Renal pelvis (tissue), 12 donors: ENCODE measurements at places on chromosomes 11 and 22. TPM values are rescaled to one million over a fixed set of nuclear protein-coding genes. Genes with fewer than 3 reads are reported as not detected.

- DNase-seq = no peak
These were observed 18.2 kb downstream of the MIF start for GRCh38 chr22:23912293-23912903.

- DNase-seq = no peak
These were observed 1.3 kb upstream of the OR8D1 start for GRCh38 chr11:124315052-124315451.

- DNase-seq = no peak
These were observed 30.8 kb upstream of the OR52M1 start for GRCh38 chr11:4514196-4514595.

- DNase-seq = no peak
These were observed 73.9 kb upstream of the FGF3 start for GRCh38 chr11:69892986-69893555.

DNA sequence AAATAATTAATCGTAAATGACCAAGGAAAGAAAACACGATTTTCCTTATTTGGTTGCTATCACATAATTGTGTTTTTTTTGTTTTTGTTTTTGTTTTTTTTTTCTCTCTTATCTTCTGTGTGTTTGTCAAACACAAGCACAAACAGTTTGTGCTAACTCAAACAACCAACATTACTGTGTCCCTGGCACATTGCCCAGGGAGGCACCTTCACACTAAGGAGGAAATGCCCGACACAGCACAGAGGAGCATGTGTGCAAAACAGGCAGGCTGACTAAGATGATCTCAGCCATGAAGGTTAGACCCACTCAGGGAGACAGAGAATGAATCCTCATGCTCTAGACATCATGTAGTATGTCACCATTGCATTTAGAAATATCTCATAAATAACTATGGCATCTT lies 130.1 kb downstream of the SOX6 start:
- peak; percentile 10 for DNase-seq

- peak; percentile 72 for DNase-seq
These were observed 83.7 kb downstream of the EXT2 start for GRCh38 chr11:44179173-44179572.

DNA sequence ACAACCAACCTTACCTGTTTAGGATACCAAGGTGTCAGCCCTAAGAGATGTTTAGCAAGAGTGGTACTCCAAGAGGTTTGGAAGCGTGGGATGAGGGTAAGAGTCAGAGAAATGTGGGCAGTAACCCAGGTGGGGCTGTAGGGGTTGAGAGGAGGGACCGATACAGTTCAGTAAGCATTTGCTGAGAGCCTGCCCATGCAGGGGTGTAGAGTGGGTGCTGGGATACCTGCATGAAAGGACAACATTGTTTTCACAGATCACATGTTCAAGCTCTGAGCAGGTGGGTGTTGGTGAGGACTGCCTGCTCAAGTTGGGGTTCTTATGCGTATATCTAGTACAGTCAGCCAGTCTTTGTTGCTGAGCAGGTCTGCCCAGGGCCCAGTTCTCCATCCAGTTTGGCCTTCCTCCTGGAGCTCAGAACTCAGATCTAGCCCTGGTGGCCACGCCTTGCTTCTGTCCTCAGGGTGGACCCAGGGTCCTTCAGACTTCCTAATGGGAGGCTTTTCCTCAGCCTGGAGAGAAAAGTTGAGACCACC lies 14.8 kb downstream of the PPFIBP2 start:
- DNase-seq = no peak

- DNase-seq = no peak
These were observed 41.4 kb downstream of the TTC17 start for GRCh38 chr11:43399983-43400630.

- peak; percentile 36 for DNase-seq
These were observed 1.2 kb downstream of the MSANTD2 start for GRCh38 chr11:124798991-124799347.

GRCh38 chr11:36212564-36213392 lies 76.4 kb downstream of the COMMD9 start:
- DNase-seq = peak; percentile 66

DNA sequence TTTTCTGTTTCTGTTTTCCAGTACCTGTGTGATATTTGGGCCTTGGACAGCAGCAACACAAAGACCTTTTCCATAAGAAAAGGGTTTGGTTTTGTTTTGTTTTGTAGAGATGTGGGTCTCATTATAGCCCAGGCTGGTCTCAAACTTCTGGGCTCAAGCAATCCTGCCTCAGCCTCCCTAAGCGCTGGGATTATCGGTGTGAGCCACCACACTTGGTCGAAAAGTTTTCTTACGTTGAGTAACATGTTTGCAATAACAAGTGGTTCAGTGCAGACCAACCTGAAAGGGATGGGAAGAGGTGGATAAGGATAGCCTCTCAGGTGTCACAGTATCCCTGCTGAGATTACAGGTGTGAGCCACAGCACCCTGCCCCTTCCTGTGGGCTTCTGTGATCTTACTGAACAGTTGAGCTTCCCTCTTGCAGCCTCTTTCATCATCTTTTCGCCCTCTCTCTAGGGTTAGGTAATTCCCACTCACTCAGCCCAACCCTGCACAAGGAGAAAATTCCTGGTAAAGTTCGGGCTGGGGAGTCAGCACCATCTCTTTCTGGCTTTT lies 3.5 kb upstream of the MRPL48 start:
- no peak for DNase-seq

- DNase-seq = no peak
These were observed 397.0 kb upstream of the ISX start for GRCh38 chr22:34669001-34669400.

GRCh38 chr11:14223636-14224288 lies 135.2 kb downstream of the RRAS2 start:
- DNase-seq = no peak

- DNase-seq = no peak
These were observed 76.4 kb downstream of the CTTN start for GRCh38 chr11:70474710-70475109.

DNA sequence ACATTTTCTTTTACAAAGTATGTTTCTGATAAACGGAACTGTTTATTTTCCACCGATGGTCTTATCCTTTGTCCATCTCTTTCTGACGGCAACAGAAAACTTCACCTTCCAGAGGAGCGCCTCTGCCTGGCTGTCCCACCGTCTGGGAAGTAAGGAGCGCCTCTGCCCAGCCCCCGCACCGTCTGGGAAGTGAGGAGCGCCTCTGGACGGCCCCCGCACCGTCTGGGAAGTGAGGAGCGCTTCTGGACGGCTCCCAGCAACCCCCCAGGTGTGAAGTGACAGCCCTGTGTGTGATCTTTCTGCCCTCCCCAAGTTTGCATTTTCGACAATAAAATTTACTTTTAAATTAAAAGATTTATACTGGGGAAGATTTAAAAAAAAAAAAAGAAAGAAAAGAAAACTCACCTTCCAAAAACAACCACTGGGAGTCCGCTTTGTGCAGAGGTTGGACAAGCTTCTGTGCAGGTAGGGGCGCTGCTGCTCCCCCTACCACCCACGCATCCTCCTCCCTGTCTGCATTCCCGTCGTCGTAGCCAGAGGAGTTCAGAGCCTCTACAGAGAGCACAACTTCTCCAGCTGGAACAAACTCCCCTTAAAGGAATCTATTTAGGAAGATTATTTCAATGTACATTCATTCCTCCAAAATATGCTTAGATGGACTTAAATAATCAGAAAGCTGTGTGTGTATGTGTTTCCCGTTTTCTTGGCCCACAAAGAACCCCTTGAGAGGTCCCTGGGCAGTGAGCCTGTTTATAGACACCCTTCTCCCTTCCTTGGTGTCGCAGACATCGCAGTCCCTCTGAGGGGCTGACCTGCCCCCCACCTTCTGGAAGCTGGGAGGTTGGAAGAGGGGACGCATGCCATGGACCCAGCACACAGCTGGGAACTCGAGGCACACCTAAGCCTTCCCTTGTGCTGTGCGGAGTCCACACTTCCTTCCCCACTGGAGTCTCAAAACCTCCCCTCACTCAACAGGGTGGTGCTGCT lies 849 bp upstream of the APOBEC3B start:
- peak; percentile 79 for DNase-seq

- no peak for DNase-seq
These were observed 39.4 kb downstream of the C22orf42 start for GRCh38 chr22:32119568-32120235.

DNA sequence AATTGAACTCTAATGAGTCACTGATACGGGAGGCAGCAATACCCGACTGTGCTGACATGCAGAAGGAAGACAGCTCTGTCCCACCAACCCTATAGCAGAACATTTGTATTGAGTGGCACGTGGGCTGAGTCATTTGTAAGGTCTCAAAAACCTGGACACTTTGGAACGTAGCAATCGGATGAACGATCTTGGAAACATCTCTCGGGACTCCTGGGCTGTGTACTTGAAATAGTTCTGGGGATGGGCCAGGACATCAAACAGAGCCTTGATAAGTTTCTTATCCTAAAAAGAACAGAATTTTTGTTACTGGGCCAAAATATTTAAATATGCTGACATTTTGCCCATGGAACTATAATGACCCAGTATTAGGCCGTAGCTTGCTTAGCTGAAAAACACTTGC lies 17.1 kb upstream of the NRIP3 start:
- DNase-seq = no peak

DNA sequence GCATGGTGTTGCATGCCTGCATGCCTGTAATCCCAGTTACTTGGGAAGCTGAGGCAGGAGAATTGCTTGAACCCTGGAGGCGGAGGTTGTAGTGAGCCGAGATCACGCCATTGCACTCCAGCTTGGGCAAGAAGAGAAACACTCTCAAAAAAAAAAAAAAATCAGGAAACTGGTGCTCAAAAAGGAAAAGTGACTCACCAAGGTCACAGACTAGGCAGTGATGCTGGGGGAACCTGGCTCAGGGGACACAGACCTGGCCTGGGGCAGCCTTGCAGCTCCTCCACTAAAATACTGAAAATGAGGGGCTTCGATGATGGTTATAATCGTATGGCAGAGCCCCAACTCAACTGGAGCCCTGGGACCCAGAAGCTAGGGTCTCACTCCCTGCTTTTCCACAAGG lies 8.1 kb upstream of the SLC35E4 start:
- DNase-seq = no peak

DNA sequence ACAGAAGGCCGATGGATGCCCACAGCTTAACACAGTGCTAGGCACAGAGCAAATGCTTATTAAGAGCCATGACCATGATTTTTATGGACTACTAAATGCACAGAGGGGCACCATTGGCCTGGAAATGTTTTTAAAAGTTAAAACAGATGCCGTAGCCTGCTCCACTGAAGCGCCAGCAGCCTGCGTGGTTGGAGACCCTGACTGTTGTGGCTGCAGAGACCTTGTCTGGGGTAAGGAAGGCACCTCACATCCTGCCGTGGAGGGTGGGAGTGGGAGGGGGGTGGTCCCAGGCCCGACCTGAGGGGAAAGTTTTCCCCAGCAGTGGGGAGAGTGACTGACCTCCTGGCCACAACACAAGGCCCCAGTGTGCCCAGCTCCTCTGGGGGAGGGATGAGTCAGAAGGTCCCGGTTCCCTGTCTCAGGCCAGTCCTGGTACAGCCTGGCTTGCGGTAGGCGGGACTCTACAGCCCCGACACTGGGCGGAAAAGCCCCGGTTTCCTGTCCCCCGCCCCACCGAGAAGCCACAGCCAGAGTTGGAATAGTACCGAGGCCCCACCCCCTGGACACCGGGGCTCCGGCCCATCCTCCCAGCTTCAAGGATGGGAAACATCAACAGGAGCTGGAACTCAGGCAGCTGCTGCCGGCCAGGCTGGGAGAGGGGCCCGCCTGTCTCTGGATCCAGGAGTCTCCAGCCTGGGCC lies 7.0 kb downstream of the CHST1 start:
- DNase-seq = no peak

DNA sequence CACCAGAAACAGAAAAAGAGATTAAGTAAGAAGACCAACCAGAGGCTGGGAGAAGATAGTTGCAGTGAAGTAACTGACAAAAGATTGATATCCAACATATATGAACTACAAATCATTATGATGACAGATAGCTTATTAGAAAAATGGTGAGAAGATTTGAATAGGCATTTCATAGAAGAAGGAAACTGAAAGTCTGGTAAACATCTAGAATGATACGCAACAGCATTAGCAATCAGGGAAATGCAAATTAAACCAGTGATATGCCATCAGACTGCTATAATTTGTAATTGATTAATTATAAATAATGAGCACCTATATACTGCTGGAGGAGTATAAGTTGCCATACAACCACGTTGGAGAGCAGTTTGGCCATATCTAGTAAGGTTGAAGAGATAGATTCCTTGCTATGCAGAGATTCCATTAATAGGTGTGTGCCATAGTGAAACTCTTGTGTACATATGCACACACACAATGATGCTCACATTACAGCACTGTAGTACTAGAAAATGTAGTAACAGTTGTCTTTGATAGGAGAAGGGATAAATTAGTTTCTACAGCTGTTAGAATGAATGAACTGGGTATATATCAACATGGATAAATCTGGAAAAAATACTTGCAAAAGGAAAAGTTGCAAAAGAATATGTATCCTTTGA lies 20.5 kb downstream of the RNF169 start:
- DNase-seq = no peak

DNA sequence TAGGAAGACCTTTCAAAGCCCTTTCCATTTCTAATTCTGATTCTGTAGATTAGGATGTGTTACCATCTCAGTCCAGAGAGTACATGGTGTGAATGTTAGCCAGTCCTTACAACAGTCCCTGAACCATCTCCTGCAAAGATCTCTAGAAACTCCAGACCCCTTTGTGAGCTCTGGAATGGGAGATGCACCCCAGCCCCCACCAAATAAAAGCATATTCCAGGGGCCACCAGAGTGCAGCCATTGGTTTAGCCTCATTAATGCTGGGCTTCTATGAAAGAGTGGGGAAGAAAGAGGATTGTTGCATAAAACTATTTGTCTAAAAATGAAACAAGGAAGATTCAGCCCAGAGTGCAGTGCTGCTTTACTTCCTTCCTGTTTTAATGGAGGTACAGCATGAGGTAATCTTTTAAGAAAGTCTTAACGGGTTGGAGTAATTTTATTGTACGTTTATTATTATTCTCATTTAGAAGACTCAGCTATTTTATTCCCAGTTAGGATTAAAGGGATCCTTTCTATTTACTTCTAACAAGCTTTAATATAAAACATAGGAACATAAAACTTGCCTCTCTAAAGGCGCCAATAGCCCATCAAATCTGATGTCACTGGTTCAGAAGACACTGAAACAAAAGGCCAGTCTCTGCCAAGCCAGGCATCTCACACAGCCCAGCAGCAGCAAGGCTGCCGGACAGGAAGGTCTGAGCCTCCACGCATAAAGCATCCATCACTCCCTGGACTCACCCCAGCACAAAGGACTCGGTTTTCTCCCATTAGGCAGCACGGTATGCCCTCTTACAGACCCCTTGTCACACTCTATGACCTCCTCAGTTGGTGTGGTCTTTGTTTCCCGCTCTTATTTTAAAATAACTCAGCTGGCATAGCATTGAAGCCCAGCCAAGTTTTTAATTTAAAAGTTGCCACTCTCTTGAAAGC lies 203.9 kb upstream of the BLID start:
- DNase-seq = no peak

- DNase-seq = no peak
These were observed 1702.5 kb upstream of the RAG2 start for GRCh38 chr11:38300570-38300969.

The OR52A1 gene
- polyA plus RNA-seq = 0.04 TPM

The NLRP10 gene
- not detected for polyA plus RNA-seq

The CEND1 gene
- 0.64 TPM for polyA plus RNA-seq

The COPB1 gene
- 138 TPM for polyA plus RNA-seq

The DERL3 gene
- polyA plus RNA-seq = 6.3 TPM

The DNHD1 gene
- polyA plus RNA-seq = 13.0 TPM

The SULT4A1 gene
- polyA plus RNA-seq = 5.4 TPM

The OR5A1 gene
- not detected for polyA plus RNA-seq

The BAIAP2L2 gene
- 13.3 TPM for polyA plus RNA-seq

The FLRT1 gene
- 3.4 TPM for polyA plus RNA-seq

The FOLH1 gene
- 10.2 TPM for polyA plus RNA-seq

The LIMK2 gene
- polyA plus RNA-seq = 47.6 TPM

The RGL4 gene
- polyA plus RNA-seq = 2.5 TPM

The GP1BB gene
- polyA plus RNA-seq = 6.4 TPM

The TMEM258 gene
- 167 TPM for polyA plus RNA-seq
